ENCODE measurements at places on chromosomes 13 and 19. TPM values are rescaled to one million over a fixed set of nuclear protein-coding genes. Genes with fewer than 3 reads are reported as not detected.

The SLAIN1 gene
- 23.5 TPM for polyA plus RNA-seq

The DDX49 gene
- polyA plus RNA-seq = 38.9 TPM

The CCDC70 gene
- polyA plus RNA-seq = not detected

The IFI30 gene
- 9.2 TPM for polyA plus RNA-seq

The PIK3R2 gene
- 28.1 TPM for polyA plus RNA-seq

The OR7G1 gene
- not detected for polyA plus RNA-seq

The ZNF536 gene
- polyA plus RNA-seq = 6.5 TPM
